ENCODE measurements at places on chromosomes 11 and 22.
A peak's percentile ranks its signal among the peaks of the same experiment; 100 is the strongest.

GRCh38 chr11:64181506-64182411 lies 4.2 kb upstream of the STIP1 start:
- DNase-seq: peak; percentile 29

- DNase-seq: no peak
Measured at GRCh38 chr11:93570759-93571413, 27.7 kb upstream of the SMCO4 start.

DNA sequence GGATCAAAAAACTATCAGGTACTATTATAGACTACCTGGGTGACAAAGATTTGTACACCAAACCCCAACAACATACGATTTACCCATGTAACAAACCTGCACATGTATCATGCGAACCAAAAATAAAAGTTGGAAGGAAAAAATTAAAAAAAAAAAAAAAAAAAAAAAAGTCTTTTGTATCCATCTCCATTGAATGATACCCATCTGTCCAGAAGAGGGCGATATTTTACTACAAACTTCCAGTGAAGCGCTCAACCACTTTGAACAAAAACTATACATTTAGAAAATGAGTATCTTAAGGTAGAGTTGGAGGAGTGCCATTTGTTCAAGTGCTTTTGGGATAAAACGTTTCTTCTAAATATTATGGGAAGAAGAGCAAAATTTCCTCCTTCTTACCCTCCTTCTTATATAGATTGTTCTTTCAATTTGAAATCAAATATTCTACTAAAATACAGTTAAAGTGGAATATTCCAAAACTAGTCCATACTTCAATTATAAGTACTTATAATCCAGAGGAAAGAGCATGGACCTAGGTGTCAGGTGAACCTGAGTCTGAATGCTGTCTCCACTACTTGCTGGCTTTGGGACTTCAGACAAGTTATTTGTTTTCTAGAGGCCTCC lies 23.3 kb downstream of the ARL14EP start:
- no peak for DNase-seq

DNA sequence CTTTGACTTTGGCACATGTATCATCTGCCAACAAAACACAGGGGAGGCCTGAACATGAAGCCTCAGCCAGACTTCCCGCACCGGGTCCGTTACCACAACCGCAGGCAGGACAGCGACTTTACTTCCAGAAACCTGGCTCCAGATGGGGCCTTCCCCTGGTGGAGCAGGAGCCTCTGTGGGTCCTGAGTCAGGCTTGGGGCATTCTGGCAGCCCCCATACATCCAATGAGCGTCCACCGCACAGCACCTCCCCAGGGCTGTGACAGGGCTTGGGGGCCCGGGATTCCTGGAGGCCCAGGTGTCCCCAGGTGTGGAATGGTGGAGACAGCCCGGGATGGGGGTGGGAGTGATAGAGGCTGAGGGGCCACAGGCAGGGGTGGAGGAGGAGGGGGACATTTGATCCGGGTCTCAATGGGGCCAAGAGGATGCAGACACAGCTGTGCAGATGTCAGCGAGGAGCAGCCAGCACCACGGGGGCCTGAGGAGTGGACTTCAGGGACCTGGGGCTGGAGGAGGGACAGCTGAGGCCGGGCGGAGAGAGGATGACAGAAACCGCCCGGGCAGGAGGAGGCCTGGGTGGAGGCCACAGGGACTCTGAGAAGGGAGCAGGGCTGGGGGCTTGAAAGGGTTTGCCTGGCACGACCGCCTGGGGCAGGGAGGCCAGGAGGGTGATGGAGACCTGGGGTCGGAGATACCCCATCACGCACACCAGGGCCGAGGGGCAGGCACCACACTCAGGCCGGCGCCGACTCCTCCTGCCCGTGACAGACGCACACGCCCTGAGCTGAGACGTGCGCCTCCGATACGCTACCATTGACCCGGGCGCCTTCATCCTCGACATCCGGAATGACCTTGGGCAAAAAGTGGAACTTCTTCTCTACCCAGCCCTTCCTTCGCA lies 8.6 kb downstream of the TTLL8 start:
- no peak for DNase-seq

GRCh38 chr11:24264868-24265267 lies 232.0 kb upstream of the LUZP2 start:
- no peak for DNase-seq

DNA sequence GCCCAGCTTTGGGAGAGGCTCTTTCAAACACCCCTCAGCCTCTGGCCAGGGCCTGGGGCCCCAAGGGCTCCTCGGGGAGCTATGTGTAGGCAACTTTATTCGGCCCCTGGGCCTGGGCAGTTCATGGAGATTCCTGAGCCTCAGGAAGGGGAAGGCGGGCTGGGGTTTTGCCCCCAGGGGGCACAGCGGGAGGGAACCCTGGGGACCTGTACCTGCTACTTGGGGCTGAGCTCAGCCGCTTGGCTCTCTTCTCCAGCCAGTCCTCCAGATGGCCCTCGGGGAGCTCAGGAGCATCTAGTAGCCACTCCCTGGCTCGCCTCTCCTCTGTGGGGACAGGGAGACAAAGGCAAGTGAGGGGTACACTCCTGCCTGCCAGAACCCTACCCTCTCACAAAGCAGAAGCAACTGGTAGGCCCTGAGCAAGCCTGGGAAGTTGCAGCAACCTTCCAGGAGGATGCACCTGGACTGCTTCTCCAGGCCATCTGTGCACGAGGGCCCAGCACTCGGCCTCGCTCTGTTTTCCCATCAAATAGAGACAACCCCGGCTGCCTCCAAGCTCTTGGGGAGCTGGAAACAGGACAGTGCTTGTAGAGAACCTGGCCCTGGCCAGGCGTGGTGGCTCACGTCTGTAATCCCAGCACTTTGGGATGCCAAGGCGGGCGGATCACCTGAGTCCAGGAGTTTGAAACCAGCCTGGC lies 18.5 kb downstream of the CABP7 start:
- DNase-seq: no peak

DNA sequence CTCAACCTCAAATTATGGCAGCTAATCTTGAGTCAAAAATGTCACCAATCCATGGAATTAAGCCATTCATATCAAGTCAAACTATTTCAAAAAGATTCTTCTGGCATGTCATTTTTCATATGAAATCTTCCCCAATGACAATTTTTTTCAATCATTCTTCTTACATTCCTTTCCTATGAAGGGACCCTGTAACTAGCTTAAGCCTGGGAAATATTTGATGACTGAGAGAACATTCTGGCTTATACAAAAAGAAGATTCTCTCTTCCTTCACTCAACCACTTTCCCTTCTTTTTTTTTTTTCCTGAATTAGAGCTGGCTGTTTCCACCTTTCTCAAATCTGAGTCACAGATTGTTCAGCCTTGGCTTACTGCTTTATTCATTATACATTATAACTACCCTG lies 903.7 kb downstream of the FAM181B start:
- no peak for DNase-seq

- DNase-seq: no peak
Measured at GRCh38 chr11:46701078-46701654, 335 bp downstream of the ZNF408 start.

GRCh38 chr22:31998784-31999385 lies 44.2 kb upstream of the SLC5A1 start:
- no peak for DNase-seq

- DNase-seq: no peak
Measured at GRCh38 chr11:129787532-129788155, 28.0 kb upstream of the TMEM45B start.

DNA sequence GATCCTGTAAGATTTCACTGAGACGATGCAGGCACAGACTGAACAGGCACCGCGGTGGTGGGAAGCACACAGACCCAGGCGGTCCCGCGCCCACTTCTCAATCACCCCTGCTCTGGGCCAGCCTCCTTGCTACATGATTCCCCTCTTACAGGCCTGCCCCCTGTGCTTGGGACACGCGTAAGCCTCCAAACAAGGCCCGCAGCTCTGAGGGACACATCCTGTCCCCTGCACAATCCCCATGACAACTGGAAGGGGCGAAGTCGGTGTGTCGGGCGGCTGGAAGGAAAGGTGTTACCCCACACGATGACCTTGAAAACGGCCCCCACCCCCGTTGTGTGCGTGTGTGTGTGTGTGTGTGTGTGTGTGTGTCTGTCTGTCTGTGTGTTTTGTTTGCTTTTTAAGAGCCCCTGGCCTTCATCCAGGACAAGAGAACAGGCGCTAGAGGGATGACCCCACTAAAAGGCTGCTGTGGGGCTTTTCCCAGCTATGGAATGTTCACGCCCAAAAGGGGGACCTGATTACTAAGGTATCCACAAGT lies 13.1 kb downstream of the CELSR1 start:
- no peak for DNase-seq

- DNase-seq: no peak
Measured at GRCh38 chr11:64324692-64325469, 7.0 kb downstream of the PRDX5 start.

DNA sequence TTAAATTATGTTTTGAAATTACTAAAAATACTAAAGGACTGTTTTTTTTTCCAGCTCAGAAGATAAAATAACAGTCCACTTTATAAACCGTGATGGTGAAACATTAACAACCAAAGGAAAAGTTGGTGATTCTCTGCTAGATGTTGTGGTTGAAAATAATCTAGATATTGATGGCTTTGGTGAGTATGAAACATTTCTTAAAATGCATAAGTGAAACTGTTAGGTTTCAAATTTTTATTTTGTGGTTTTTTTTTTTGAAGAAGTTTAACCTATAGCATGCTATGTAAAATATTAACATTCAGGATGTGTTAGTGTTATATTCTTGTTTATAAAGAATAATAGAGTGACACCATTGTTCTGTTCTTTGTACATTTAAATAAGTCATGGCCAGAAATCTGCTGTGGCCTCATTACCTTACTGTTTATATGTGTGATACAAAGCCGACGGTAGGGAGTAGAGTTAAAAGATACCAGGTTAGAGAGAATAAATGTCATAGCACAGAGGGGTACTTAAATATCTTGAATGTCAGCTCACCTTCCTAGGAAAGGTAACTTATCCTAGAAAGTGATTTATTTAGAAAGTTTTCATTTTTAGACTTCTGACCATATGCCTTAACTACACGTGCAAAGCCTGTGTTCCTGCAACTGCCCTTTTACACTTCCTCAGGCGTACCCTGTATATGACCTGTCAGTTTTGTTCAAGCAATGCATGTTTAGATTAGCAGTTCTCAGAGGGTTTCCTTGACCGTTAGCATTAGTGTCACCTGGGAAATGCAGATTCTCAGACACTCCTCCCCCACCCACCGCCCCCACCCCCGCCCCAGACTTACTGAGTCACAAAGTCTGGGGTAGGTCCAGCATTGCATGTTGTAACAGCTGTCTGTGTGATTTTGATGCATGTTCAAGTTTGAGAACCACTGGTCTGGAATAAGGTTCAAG lies 6.3 kb downstream of the FDX1 start:
- no peak for DNase-seq

- no peak for DNase-seq
Measured at GRCh38 chr11:83371489-83371888, 85.3 kb upstream of the CCDC90B start.

GRCh38 chr11:34928960-34929680 lies 12.7 kb downstream of the PDHX start:
- DNase-seq: no peak

DNA sequence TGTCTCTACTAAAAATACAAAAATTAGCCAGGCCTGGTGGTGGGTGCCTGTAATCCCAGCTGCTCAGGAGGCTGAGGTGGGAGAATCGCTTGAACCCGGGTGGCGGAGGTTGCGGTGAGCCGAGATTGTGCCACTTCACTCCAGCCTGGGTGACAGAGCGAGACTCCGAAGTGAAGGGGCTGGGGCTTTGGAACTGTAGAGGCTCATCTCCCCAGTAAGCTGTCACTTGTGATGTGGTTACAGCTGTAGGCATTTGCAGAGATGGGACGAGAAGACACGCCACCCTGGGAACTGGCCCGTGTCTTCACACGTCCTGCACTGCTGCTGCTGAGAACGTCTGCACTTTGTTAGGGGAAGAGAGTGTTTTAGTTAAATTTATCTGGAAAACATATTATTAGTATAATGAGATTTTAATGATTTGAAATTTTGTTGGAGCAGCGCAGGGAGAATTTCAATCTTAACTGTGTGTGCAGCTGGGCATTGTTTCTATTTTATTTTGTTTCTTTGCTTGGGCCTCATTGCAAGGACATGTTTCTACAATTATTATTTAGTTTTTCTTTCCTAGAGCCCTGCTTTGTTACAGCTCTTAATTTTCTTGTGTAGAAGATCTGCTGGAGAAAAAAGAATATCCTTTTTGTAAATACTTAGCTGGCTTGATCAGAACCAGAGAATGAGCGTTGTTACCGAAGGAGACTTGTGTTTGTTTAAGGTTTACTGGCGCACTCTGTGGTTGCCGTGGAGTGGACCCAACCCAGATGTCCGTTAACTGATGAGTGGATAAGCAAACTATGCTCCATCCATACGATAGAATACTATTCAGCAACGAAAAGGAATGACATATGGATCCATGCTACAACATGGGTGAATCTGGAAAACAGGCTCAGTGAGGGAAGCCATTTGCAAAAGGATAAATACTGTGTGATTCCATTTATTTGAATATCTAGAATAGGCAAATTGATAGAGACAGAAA lies 18.4 kb downstream of the PARVB start:
- no peak for DNase-seq

- DNase-seq: no peak
Measured at GRCh38 chr11:61912991-61913698, 4.2 kb downstream of the RAB3IL1 start.

DNA sequence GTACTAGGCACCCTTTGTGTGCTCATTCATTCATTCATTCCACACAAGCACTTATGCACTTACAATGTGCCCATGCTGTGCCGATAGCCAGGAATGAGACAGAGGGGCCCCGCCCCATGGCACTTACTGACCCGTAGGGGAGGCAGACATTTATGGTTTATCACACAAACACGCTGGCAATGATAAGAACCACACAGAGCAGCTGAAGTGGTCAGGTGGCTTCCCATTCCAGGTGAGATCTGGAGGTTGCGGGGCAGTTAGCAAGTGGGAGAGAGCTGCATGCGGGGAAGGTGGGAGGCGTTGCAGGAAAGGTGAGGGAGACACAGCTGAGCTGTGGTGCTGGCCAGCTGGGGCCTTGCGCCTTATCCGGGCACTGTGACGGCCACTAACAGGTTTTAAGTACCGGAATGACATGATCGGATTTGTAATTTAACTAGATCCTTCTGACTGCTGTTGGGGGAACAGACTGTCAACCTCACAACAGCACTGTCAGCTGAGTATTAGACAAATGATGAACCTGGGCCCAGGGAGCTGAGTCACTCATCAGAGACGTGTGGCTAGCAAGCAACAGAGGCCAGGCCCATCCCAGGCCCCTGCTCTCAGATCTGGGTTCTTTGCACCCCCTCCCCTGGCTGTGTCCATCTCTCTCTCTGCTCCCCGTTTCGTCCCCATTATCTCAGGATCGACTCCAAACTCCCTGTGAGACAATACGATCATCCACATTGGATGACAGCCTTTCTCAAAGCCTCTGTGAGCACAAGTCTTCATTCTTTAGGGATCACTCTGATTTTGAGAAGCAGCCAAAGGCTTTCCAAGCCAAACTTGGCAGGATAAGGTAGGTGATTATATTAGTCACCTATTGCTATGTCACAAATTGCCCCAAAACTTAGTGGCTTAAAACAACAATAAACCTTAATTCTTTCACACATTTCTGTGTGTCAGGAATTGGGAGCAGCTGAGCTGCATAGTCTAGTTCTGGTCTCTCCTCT lies 28.4 kb downstream of the RASD2 start:
- no peak for DNase-seq
